Omental fat pad (tissue), 4 donors: ENCODE measurements at places on chromosomes 7 and 10. TPM values are rescaled to one million over a fixed set of nuclear protein-coding genes. Genes with fewer than 3 reads are reported as not detected.

Gene FOXL3
- not detected for total RNA-seq

GRCh38 chr10:121500701-121501332 lies 97.4 kb downstream of the FGFR2 start:
- no peak for DNase-seq

Gene INMT
- total RNA-seq: 218 TPM

Gene CDHR3
- total RNA-seq: 6.6 TPM

Gene NKX2-3
- 0.36 TPM for total RNA-seq

DNA sequence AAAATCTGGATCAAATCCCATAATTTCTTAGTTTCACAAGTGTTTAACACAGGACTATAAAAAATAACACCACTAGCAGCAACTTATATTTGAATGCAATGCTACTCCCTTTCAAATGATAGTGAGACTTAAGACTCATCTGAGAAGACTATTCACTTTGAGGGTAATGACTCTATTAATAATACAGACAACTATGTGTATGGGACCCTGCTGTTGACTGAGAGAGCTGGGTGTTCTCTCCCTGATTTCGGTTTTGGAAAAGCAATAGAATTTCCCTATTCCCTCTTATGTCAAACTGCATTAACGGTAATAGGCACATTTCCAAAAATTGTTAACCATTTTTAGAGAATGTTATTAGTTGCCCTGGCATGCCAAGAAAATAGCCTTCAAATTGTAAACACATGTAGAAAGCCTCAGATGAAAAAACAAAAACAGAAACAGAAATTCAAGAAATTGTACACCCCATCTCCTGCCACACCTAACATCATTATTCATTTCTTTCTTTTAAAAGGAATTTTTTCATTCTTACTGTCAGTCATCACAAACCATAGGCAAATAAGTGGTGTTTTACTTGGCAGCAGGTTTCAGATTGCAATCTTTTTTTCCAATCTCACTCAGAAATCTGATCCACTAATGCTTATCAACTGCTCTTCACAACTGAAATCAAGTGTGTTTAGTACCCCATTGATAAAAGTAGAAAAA lies 153.7 kb downstream of the TFPI2 start:
- no peak for DNase-seq

GRCh38 chr7:151003572-151003971 lies 12.8 kb downstream of the NOS3 start:
- no peak for DNase-seq

DNA sequence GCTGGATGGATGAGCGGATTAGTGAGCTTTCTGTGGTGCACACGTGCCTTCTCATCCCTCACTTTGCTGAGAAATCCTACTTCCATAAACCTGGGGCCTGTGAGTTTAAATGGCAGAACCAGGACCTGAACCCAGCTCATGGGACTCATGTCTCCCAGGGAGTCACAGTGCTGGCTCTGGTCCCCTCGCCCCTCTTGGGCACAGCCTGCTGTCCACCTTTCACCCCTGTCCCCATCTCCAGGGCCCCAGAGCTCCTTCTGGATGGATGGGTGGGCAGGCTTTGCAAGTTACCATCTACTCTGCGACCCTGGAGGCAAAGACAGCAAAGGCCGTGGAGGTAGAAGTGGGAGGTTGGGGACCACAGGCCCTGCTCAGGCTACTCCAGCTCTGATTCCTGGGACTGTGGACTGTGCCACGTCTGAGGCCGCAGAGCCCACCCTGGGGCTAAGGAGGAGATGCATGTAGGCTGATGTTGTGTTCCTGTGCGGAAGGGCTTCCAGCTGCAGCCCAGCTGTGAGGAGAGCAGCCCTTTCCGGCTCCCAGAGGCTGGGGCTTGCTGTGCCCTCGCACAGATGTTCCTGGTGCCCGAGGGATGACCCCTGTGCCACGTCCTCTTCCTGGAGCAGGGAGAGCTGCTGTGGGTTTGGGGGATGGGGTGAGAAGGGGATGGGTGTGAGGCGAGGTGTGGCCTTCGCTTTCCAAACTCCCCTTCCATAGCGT lies 40.3 kb downstream of the PRF1 start:
- no peak for DNase-seq
